ENCODE measurements at places on chromosomes 1 and 21.
A peak's percentile ranks its signal among the peaks of the same experiment; 100 is the strongest.

DNA sequence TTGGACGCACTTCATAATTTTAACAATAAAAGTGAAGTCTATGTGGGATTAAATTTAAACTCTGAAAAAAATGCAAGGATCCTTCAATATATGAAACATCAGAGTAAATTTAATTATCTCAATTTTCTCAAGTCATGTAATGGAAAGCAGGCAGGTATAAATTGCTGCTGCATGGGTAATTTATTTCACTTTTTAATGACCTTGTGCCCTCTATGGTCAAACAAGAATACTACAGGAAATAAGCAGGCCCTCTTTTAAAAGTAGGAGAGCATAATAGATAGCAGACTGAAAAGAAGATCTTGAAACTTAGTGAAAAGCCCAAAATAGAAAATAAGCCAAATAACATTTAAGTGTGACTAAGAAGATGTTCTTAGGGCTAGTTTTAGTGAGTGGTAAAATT is 22.9 kb downstream of the BCAS2 start:
- DNase-seq = no peak

- no peak for DNase-seq
Measured at GRCh38 chr1:95323123-95323522, 89.1 kb downstream of the RWDD3 start.

GRCh38 chr1:61993331-61993961 is 201.2 kb upstream of the L1TD1 start:
- no peak for DNase-seq

DNA sequence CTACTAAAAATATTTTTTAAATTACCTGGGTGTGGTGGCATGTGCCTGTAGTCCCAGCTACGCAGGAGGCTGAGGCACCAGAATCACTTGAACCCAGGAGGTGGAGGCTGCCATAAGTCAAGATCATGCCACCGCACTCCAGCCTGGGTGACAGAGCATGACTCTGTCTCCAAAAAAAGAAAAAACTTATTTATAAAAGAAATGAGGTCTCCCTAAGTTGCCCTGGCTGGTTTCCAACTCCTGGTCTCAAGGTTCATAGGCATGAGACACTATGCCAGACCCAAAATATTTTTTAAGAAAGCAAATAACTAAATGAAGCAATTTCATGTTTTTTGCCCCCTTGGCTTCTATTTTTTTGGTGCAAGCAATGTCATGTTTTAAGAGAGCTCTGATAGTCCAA is 32.9 kb downstream of the EIF4G3 start:
- DNase-seq = no peak

GRCh38 chr1:215471463-215471862 is 95.6 kb upstream of the KCTD3 start:
- DNase-seq = no peak

- DNase-seq = no peak
Measured at GRCh38 chr1:211606914-211607753, 28.2 kb upstream of the SLC30A1 start.

DNA sequence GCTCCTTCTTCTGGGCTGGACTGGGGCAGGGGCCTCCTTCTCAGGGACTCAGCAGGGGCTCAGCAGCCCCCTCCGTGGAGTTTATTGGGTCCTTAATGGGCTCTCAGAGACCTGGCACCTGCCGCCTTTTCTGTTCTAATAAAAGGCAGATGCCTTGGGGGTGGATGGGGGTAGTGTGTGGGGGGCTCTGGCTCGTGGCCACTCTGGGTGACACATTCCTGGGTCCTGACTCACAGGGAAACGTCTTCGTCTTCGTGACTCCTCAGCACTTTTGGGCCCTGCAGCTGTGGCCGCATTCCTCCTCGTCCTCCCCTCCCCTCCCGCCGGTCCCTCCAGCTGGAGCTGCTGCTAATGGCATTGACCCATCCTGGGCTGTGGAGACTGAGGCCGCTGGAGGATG is 107.8 kb upstream of the WNT4 start:
- DNase-seq = no peak

DNA sequence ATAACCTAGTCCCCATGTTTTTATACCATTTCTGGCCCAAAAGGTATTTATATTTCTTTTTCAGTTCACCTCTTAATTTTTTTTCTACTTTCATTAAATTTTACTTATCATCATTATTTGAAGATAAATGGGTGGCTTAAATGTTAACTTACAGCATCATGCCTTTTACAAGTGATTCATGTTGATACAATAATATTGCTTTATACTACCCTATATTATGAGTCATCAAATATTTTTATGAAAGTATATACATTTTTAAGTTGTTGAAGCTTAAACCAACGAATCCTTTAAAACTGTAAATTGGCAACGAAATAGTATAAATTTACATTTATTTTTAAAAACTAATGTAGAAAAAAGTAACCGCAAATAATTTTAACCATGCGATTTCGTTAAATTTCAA is 207.9 kb downstream of the DPYD start:
- DNase-seq = no peak

DNA sequence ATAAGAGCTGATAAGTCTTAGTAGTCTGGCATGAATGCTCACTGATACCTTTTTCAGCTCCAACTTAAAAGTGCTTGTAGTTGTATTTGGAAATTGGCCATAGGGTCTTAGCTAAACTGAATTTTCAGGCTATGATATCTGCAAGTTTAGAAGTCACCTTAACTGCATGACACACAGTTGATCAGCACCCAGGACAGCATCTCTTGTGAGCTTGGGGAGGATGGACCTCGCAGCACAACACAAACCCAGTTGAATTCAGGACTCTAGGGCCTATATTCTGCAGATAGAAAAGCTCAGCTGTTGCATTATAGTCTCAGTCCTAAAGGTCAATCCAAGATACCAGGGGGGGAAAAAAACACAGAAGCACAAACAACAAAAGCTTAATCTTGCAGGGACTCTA is 394.3 kb downstream of the KCNH1 start:
- no peak for DNase-seq

- no peak for DNase-seq
Measured at GRCh38 chr21:42499444-42500112, 3.6 kb upstream of the RSPH1 start.

DNA sequence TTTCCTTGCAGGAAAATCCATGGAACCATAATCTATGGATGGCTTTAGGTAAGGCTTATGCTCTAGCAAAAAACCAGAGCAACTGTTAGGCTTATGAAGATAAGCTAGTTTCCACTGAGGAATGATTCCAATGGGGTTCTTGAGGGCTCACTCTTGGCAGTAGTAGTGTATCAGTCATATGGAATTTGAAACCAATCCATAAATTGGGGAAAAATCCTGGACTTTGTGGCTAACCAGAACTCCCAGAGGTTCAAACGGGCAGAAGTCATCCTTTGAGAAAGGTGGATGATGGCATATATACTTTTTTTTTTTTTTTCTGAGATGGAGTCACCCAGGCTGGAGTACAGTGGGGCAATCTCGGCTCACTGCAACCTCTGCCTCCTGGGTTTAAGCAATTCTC is 54.2 kb upstream of the ATF3 start:
- no peak for DNase-seq

DNA sequence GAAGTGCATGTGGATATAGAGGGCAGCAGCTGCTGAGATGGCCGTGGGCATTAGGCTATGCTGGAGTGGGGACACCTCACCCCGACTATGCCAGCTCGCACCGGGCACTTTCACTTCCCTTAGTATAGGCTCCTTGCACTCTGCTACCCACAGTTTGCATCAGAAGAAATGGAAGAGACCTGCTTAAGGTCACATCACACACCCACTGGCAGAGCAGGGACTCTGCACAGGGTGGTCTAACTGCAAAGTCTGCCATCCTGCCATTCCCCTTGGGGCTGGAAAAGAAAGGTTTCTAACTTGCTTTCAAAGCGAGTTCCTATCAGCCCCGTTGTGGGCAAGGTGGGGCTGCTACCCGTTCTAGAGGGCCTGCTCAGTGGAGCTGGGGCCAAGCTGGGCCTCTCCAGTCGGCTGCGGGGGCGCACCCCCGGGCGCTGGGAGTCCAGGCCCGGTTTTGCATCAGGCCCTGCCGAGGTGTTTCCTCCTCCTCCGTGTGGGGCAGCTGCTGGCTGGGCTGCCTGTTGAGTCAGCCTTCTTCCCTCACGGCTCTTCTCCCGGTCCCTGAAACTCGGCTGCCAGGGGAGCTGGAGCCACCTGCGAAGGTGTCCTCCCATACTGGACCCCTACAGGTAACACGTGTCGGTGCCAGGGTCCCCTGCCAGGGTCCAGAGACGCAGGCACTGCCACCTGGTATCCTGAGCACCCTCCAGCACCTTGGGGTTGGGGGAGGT is at the start of gene SYTL1:
TSS of gene SYTL1 (plus strand) at position 498 of the 728 bp plus-strand sequence. CDS start 3,313 bp downstream, outside the sequence.
- DNase-seq = no peak

DNA sequence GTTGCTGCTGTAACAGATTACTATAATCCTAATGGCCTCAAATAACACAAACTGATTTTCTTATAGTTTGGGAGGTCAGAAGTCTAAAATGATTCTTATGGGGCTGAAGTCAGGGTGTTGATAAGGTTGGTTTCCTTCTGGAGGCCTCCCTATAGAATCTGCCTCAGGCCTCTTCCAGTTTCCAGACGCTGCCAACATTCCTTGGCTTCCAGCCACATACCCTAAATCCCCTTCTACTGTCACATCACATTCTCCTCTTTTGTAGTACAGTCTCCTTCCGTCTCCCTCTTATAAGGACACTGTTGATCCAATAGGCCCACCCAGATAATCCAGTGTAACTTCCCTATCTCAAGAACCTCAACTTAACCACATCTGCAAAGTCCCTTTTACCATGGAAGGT is 145.3 kb upstream of the NCAM2 start:
- DNase-seq = no peak

GRCh38 chr21:42091899-42092508 is 20.9 kb downstream of the UMODL1 start:
- DNase-seq = no peak

- DNase-seq = no peak
Measured at GRCh38 chr1:209721323-209721722, 16.7 kb downstream of the HSD11B1 start.

GRCh38 chr1:218557731-218558130 is 212.6 kb downstream of the TGFB2 start:
- DNase-seq = no peak

DNA sequence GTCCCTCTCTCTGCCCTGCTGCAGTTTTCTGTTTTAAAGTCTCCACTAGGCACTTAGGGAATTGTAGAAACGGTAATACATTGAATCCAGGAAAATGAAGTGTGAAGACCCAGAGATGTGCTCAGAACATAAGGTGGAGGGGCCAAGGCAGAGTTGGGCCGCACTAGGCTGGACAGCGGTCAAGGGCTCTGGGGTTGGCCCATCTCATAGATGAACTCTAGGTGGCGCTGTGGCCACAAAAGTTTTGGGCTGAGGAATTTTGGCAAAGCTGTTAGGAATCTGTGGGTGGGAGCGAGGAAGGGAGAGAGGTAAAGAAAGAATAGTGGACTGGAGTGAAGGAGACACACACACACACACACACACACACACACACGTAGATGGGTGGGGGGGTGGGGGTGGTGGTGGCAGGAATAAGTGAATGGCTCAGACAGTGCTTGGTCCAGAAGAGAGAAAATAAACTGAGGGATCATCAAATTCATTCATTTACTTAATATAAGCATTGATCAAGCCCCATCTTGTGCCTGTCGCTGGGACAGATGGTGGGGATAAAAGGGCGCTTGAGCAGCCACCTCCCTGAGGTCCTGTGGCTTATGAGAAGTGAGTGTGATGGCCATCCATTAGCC is 258.5 kb downstream of the TRABD2B start:
- DNase-seq = peak; percentile 9

GRCh38 chr21:19565587-19565986 is 1162.0 kb upstream of the TMPRSS15 start:
- no peak for DNase-seq

GRCh38 chr1:6784560-6785317 is 515 bp upstream of the CAMTA1 start:
- DNase-seq = peak; percentile 100

- DNase-seq = no peak
Measured at GRCh38 chr1:228274452-228275178, 66.8 kb downstream of the OBSCN start.

DNA sequence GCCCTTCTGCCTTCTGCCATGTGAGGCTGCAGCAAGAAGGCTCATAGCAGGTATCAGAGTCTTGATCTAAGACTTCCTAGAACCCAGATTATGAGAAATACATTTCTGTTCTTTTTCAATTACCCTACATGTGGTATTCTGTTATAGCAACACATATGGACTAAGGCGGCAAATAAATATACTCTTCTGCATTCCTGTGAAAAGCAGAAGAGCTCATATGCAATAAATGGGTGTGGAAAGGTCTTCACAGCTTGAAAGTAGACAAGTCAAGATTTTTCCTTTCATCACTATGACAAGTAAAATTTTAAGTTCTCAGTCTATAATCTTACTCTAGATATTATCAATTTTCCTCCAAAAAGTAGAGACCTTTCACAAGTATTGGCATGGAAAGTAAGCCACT is 36.6 kb downstream of the TNFSF18 start:
- no peak for DNase-seq

DNA sequence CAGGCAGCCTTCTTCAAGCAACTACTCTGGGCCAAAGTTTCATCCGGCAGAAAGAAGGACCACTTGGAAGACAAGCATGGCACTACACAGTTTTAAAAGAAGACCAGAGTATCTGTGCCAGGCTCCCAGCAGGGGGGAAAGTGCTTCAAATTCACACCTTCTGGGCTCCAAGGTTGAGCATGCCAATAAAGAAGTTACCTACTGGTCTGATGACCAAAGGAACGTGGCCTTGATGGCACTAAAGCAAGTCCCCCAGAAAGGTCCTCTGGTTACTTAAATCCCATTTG is 73.5 kb downstream of the CD46 start:
- no peak for DNase-seq

- DNase-seq = no peak
Measured at GRCh38 chr1:187513190-187513589, 684.4 kb downstream of the PLA2G4A start.

DNA sequence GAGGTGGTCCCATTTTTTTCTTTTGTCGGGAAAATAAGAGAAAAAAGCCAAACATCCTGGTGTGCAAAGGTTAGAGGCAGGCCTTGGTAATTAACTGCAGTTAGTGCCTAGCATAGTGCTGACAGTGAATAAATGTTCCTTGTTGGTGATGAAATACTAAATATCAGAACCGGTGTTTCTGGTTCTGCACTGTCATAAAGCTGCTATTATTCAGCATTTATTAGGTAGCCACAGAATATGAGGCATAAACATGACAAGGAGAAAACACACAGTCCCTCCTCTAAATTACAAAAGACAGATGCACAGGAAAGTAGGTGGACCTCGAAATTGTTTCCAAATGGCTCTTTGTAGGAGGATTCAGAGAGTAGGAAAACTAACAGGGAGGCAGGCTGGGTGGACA is 122.0 kb upstream of the ADGRL2 start:
- DNase-seq = no peak

- no peak for DNase-seq
Measured at GRCh38 chr1:26862781-26863684, at the start of gene SFN. TSS of gene SFN (plus strand) at chr1:26863149. CDS start at chr1:26863213, 64 bp downstream.

DNA sequence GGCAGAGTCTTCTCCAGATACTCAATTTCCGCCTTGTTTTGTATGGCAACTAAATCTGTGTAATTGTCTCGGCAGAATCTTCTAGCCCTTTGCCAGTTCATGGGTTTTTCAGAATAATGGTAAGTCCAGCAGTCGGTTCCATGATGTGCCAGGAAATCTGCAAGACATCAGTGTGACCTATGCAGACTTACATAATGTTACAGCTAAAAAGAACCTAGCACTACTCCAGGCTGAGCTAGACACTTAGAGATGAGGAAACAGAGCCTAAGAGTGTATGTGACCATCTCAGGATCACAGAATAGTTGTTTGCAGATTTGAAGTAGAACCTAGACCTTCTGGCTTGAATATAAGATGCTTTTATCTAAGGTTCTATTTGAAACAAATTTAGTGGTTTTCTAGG is 2.8 kb downstream of the SELL start:
- no peak for DNase-seq

GRCh38 chr1:15022048-15022447 is 131.5 kb upstream of the TMEM51 start:
- DNase-seq = no peak

GRCh38 chr1:15429701-15430149 is 8.5 kb upstream of the CTRC start:
- DNase-seq = no peak
